ENCODE measurements at places on chromosomes 3 and 15.
A peak's percentile ranks its signal among the peaks of the same experiment; 100 is the strongest.

GRCh38 chr3:73508330-73508954 is 116.3 kb downstream of the PDZRN3 start:
- peak overlapping the region; percentile 60 for H3K27ac ChIP-seq
- H3K4me3 ChIP-seq, result no peak overlapping the region
- peak; percentile 82 for DNase-seq
- H3K36me3 ChIP-seq, result no peaks in the 10 kb centered on the region

DNA sequence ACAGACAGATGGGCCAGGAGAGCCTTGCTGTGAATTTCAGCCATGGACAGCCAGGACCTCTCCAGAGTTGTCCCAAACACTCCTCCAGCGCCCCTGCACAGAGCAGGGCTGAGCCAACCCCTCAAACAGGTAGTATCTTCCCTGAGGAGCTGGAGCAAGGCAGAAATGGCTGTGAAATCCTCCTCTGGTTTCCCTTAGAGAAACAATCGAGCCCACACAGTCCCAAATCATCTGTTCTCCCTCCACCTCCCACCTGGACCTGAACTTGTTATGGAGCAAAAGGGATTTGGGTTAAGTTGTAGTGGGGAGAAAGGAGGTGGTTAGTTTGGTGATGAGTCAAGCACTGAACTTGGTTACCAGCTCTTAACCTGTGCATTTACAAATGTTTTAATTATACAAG is 205.7 kb upstream of the BHLHE40 start:
- DNase-seq, result no peak
- H3K36me3 ChIP-seq, result no peaks in the 10 kb centered on the region
- peaks cover 15% of the 10 kb centered on the region for H3K4me1 ChIP-seq
- H3K27me3 ChIP-seq, result no peaks in the 10 kb centered on the region

DNA sequence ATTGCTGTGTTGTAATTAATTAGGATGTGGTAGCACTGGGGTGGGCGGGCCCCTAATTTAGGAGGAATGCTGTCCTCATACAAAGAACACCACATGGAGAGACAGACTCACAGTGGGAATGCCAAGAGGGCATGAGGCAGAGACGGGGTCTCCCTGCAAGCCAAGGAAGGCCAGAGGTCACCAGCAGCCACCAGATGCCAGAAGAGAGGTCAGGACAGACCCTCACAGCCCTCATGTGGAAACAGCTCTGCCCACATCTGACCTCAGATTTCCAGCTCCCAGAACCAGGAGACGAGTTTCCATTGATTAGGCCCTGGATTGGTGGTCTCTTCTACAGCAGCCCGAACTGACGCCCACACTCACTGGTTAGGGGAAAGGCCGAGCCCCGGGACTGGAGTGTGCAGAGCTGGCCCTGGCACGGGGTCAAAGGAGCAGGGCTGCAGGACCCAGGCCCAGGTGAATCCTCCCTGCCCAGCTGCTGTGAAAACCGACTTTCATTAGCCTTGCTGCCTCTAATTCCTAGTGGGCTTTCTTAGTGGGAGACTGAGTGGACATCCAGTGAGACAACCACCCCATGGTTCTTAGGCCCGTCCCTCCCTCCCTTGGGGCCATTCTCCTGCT is 43.0 kb upstream of the SLC41A3 start:
- no peak overlapping the region for H3K27ac ChIP-seq
- no peaks in the 10 kb centered on the region for H3K27me3 ChIP-seq
- DNase-seq, result no peak
- H3K4me3 ChIP-seq, result no peak overlapping the region
- H3K36me3 ChIP-seq, result no peaks in the 10 kb centered on the region
- H3K4me1 ChIP-seq, result no peaks in the 10 kb centered on the region

DNA sequence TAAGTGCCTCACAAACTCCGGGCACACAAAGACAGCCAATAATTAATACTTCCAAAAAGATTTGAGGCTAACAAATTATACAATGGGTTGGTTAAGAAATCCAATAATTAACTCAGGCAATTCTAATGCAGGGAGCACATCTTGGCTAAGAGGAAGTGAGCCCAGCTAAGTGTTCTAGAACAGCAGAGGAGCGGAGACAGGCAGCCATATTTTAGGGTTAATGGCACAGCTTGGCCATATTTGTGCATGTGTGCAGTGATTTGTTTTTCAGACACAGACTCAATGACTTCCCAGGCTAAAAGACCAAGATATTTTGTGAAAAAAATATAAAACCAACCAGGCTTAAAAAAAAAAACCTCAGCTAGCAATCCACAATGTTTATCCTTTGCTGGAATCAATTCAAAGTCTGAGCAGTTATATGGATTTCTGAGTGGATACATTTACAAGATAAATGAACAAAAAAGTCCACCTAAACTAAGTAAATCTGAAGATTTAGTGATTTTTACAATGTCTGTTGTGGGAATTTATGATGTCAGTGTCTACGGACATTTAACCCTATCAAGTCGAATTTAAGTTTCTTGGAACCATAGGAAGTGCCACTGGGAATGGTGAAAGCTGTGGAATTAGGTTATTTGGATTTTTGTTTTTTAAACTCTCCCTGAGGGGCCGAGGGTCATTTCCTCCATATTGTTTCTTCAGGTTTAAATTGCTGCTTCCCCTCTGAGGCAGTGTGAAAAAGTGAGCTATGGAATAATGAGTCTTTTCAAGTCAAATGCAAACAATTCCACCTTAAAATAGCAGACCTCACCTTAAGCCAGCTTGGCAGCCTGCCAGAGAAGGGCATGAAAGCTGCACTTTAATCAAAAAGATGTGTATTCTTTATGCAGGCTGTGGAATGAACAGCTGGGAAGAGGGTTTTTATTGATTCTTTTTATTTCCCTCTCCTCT is 413.7 kb upstream of the TBL1XR1 start:
- no peaks in the 10 kb centered on the region for H3K27me3 ChIP-seq
- H3K4me1 ChIP-seq, result peaks cover 12% of the 10 kb centered on the region
- no peaks in the 10 kb centered on the region for H3K36me3 ChIP-seq
- H3K27ac ChIP-seq, result no peak overlapping the region
- DNase-seq, result no peak
- no peak overlapping the region for H3K4me3 ChIP-seq

- no peaks in the 10 kb centered on the region for H3K27me3 ChIP-seq
- no peak overlapping the region for H3K27ac ChIP-seq
- DNase-seq, result no peak
- no peak overlapping the region for H3K4me3 ChIP-seq
- H3K36me3 ChIP-seq, result no peaks in the 10 kb centered on the region
- peaks cover 11% of the 10 kb centered on the region for H3K4me1 ChIP-seq
These were observed 234.0 kb upstream of the BHLHE40 start for GRCh38 chr3:4745235-4745610.
